ENCODE measurements at places on chromosomes 13 and 19. TPM values are rescaled to one million over a fixed set of nuclear protein-coding genes. Genes with fewer than 3 reads are reported as not detected.

C1QTNF9B gene
- not detected for total RNA-seq

HTR2A gene
- 0.07 TPM for total RNA-seq

ZNF628 gene
- 9.7 TPM for total RNA-seq

IL17D gene
- 0.26 TPM for total RNA-seq

FPR3 gene
- total RNA-seq, result 15.2 TPM

CGB5 gene
- total RNA-seq, result not detected

KANK3 gene
- 84.6 TPM for total RNA-seq

CEACAM16 gene
- not detected for total RNA-seq

ZNF577 gene
- total RNA-seq, result 20.9 TPM

ZNF534 gene
- not detected for total RNA-seq

SSC5D gene
- 30.6 TPM for total RNA-seq

EPS8L1 gene
- total RNA-seq, result 1.2 TPM

ZNF497 gene
- 0.44 TPM for total RNA-seq

PPM1N gene
- total RNA-seq, result 7.1 TPM

DLEU7 gene
- 0.60 TPM for total RNA-seq

GPC5 gene
- total RNA-seq, result 0.27 TPM

FNDC3A gene
- 74.2 TPM for total RNA-seq

RUBCNL gene
- 40.1 TPM for total RNA-seq

EXOC3L2 gene
- 15.4 TPM for total RNA-seq

GPR32 gene
- total RNA-seq, result not detected

KLK1 gene
- 1.3 TPM for total RNA-seq

SIGLEC12 gene
- total RNA-seq, result 54.2 TPM

KASH5 gene
- total RNA-seq, result not detected

All from spleen (tissue), 13 donors.